ENCODE measurements at places on chromosomes 16 and 17.

- no peak for DNase-seq
These were observed 168.5 kb downstream of the MSI2 start for GRCh38 chr17:57424777-57425188.

GRCh38 chr17:43418441-43419374 lies 19.9 kb downstream of the ARL4D start:
- peak; percentile 94 for DNase-seq

GRCh38 chr17:80499560-80499959 lies 23.2 kb upstream of the NPTX1 start:
- no peak for DNase-seq

GRCh38 chr17:76558198-76559095 lies 18.6 kb downstream of the PRCD start:
- no peak for DNase-seq

DNA sequence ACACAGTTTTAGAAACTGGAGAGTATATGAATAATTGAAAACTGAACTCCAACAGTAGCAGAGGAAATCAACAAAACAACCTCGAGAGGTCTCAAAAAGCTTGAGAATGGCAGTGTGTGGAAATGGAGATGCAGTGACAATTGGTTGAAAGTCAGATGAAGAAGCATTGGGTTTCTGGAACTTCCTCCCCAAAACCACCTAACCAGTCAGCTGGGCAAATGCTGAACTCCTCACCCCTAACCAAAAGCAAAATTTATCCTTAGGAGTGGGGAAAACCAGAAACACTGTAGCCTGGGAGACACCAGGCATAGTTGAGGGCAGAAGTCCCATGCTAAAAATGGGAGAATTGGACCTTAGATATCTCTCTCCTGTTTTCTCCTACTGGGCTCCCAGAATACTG lies 109.9 kb downstream of the TANC2 start:
- no peak for DNase-seq

DNA sequence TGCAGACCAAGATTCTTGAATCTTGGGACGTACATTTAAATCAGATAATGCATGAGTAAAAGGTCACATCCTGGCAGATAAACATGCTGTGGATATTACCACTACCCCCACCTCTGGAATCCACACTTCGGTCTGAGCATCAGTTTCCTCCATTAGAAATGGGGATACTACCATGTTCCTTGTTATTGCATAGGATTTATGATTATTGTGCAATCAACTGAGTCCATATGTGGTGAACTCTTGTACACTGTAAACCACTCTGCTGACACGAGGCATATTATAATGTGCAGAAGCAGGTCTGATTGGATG lies 108.7 kb downstream of the VAT1L start:
- DNase-seq = no peak

DNA sequence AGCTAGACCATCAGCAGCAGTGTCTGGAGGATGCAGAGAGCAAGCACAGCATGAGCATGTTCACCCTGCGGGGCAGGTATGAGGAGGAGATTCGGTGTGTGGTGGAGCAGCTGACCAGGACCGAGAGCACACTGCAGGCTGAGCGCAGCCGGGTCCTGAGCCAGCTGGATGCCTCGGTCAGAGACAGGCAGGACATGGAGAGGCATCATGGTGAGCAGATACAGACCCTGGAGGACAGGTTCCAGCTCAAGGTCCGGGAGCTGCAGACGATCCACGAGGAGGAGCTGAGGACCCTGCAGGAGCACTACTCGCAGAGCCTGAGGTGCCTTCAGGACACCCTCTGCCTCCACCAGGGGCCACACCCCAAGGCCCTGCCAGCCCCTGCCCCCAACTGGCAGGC lies 38.8 kb downstream of the PLD6 start:
- no peak for DNase-seq

- no peak for DNase-seq
These were observed 12.6 kb downstream of the ZBTB4 start for GRCh38 chr17:7466639-7467341.

GRCh38 chr16:57386381-57386951 lies 14.2 kb downstream of the CX3CL1 start:
- DNase-seq = no peak

GRCh38 chr17:9828296-9829295 lies 2.9 kb downstream of the GLP2R start:
- DNase-seq = no peak

GRCh38 chr16:15857724-15858560 lies 1.1 kb upstream of the MYH11 start:
- no peak for DNase-seq

DNA sequence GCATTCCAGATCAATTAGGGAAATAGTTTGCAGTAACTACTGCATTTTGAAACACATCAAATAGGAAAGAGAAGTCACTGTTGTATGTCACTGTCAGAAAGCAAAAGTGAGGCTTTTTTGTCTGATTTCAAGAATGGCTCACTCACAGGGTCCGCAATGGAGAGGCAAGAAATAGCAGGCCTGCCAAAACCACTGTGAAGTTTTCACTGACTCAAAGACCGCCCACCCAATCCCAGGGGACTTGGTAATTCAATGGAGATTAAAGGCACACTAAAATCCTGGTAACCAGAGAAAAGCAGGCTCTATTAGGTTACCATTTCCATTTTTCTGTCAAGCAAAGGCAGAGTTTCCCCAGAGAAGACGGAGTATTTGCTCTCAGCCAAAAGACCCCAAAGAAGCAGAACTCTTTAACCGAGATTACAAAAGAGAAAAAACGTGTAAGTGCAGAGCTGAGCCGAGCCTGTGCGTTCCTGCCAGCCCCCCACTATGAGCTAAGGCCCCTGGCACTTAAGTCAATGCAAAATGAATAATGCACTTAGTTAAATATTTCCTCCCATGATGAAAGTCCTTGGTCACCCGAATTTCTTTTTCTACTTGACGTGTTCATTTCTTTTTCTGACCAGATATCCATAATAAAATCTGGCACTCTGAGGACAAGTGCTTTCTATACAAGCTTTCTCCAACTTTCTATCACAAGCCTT lies 57.0 kb downstream of the FOXL1 start:
- no peak for DNase-seq

DNA sequence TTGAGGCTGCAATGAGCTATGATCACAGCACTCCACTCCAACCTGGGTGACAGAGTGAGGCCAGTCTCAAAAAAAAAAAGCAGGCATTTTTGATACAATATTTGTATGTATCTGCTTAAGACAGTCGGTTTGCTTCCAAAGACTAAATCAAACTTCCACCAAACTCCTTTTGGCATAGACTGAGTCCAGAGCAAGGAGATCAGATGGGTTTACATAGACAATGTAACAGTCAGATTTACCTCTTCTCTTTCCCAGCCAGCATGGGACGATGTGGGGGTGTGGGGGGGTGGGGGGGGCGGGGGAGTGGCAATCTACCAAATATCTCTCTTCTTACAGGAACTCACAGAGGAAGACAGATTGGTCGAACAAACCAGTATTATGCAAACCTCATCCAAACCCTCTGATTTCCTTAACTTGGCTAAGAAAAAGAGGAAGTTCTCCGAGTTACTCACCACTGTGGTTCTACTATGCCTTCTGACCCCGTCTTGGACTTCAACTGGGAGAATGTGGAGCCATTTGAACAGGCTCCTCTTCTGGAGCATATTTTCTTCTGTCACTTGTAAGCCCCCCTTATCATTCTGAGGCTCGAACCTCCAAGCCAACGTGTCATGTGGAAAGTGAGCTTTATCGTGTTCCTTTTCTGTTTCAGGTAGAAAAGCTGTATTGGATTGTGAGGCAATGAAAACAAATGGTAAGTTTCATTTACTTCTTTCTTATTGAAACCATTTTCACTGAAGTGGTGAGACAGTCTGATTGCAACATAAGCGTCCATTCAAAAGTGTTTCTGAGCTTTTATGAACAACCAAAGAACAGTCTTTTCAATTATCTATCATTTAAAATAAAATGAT lies at the start of gene MILR1:
TSS of gene MILR1 (plus strand) at position 451 of the 848 bp plus-strand sequence. CDS start at position 505, 54 bp downstream.
- no peak for DNase-seq

DNA sequence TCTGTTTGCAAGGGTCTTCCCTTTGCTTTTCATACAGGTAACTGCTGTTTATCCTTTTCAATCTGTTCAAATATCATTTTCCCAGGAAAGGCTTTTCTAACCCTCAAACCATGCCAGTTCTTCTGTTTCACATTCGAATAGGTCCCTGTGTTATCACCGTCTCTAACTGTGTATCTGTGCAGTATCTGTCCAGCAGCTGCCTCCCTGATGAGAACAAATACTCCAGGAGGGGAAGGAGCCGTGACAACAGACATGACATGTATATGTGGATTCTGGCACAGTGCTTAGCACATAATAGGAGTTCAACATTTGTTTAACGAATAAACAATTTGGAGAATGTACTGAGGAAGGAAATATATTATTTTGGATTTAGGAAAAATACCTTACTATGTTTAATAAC lies 95.7 kb downstream of the STX8 start:
- no peak for DNase-seq

- peak; percentile 82 for DNase-seq
These were observed 5.1 kb upstream of the GGT6 start for GRCh38 chr17:4565209-4566141.
